ENCODE measurements at places on chromosomes 5 and 9.

DNA sequence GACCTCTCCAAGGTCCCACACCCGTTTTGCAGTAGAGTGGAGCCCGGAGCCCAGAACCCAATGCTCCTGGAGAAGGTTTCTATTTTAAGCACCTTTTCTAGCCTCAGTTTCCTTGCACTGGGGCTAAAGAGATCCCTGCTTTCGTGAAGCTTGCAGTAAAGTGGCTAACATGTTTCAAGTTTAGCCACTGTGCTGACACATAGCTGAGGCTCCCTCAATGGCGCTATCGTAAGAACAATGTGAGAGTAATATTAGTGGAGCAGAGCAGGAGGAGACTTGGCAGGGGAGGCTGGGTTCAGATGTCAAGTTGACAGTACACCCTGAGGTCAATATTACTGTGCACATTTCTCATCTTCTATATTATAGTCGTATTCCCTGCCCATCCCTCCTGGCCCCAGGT is 7.9 kb downstream of the CTXN3 start:
- no peak for DNase-seq

DNA sequence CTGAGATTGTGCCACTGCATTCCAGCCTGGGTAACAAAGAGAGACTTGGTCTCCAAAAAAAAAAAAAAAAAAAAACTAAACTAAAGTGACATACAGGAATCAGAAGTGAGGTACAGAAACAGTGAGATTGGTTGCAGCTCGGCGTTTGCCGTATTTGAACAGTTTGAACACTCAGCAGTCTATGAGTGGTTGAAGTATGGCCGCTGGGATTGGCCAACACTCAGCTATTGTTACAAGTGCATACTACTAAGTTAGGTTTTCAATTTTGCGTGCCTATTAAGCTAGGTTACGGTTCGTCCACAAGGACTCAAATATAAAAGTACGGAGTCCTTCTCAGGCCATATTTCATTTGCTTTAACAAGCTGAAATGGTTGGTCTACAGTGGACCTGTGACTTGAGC is 3.3 kb upstream of the TSC1 start:
- no peak for DNase-seq

GRCh38 chr5:9468060-9468388 is 77.9 kb downstream of the SEMA5A start:
- DNase-seq = no peak

GRCh38 chr5:72465066-72465465 is 42.1 kb downstream of the ZNF366 start:
- no peak for DNase-seq

GRCh38 chr5:73182307-73182706 is 9.3 kb downstream of the TMEM174 start:
- no peak for DNase-seq

- DNase-seq = no peak
Observed at GRCh38 chr5:145847499-145848497, 12.7 kb upstream of the PRELID2 start.

GRCh38 chr9:41229408-41230401 is 40.6 kb upstream of the ZNG1F start:
- no peak for DNase-seq

DNA sequence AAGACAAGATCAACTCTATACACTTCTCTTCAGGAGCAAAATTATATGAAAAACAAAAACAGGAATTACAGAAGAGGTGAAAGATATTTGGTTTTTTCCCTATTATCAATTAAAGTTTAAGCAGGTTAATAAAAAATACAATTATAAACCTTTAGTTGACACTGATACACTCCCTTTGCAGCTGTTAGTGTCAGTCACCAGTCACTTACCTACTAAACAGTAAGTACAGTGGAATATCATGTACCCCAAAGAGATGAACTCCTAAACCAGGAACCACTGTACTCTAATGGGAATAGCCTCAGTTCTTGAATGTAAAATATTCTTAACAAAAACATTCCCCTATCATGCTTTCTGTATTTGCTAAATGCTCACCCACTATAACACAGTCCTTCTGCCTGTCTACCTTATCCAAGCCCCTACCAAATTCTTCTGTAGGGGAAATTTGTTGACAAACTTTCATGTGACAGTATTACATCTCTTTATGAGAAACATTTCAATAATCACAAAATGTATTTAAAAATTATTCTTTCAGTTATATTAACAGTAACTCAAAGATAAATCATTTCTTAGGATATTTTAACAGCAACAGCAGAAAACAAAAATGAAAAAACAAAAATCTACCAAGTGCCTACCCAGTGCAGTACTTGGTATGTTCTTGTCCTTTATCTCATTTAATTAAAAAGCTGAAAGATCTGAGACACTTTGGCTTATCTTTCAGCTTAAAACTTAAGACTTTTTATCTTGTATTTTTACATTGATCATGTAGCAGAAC is 212.8 kb downstream of the MLLT3 start:
- no peak for DNase-seq

DNA sequence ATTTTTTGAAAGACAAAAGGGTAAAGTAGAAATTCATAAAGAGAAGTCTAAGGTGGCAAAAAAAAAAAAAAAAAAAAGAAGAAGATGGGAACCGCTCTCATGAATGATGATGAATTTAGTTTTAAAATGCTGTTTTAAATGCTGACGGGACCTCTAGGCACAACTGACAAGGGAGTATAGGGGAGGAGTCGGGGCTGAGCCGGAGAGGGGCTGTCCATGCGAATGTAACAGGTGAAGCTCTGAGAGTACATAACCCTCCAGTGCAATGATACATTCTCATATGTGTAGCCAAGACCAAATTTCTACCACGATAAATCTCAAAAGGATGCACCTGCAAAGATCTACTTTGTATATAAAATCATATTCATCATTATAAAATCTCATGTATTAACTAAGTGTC is 71.7 kb downstream of the GLIS3 start:
- no peak for DNase-seq

- DNase-seq = no peak
Observed at GRCh38 chr5:65171645-65172044, 310.1 kb downstream of the ADAMTS6 start.

- DNase-seq = peak; percentile 48
Observed at GRCh38 chr5:90264689-90265544, 144.6 kb downstream of the CETN3 start.

Measured in NCI-H2171 treated with DMSO at 0.1 percent for 48 hours (cell line).